ENCODE measurements at places on chromosomes 1 and 21.

DNA sequence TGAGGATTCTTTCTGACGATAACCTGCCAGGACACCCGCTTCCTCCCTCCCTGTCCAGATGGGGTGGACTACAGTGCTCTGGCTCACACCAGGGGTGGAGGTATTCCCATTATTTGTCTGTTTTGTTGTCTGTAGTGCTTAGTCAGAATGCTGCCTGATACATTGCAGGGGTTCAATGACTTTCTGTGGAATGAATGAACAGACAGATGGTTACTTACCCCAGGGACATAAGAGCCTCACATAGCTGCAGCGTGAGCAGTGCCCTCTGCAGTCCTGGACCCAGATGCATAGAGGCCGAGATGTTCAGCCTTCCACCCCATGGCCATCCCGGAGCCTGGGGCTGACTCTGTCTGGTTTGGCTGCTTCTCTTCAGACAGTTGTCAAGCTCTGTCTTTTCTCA is 13.0 kb upstream of the F3 start:
- DNase-seq: no peak

GRCh38 chr1:223707256-223708000 is 4.9 kb upstream of the CAPN2 start:
- DNase-seq: no peak

DNA sequence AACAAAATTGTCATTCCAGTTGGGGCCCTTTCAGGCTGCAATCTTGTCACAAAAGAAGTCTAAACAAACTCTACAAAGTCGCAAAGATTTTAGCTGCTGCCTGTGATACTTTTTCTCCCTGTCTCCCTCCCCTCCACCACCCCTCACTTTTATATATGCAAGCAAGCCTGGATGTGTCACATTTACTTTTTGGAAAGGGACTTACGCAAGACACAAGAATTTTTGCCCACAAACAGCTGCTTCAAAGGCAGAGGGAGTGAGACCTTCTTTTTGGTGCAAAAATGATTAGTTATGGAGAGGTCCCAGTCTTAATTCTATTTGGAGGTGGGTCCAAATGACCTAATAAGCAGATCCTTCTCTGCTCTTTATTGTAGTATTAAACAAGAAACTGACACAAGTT is 22.9 kb upstream of the RALGPS2 start:
- DNase-seq: no peak

- DNase-seq: no peak
Observed at GRCh38 chr1:168497376-168497950, 46.3 kb downstream of the XCL2 start.

- DNase-seq: no peak
Observed at GRCh38 chr21:41478319-41479177, 29.4 kb downstream of the TMPRSS2 start.

- DNase-seq: peak; percentile 33
Observed at GRCh38 chr1:65147424-65148177, 402 bp upstream of the AK4 start.

GRCh38 chr1:43134640-43135039 is 37.5 kb downstream of the EBNA1BP2 start:
- DNase-seq: no peak

DNA sequence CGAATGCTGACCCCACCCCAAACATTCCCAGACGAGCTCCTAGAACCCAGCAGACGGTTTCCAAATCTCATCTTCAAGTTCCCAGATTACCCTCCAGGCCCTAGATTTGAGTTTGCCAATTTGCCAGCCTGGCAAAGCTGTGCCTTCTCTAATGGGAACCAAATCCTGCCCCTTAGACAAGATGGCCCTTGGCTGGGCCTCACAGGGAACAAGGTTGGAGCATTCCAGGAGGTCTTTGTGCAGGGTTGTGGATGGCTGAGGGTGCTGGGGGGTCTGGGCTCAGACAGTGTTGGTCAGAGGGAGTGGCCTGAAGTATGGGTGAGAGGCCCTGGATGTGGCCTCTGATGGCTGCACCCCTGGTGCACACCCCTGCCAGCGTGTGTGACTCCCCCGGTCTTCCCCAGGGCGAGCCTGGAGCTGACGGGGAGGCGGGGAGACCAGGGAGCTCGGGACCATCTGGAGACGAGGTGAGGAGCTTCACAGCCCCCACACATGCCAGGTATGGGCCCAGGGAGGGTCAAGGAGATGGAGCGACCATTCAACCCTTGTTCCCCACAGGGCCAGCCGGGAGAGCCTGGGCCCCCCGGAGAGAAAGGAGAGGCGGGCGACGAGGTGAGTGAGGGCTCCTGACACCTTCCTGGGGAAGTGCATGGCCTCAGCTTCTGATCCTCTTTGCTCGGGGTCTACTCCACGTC is 10.2 kb downstream of the COL6A1 start:
- DNase-seq: no peak

DNA sequence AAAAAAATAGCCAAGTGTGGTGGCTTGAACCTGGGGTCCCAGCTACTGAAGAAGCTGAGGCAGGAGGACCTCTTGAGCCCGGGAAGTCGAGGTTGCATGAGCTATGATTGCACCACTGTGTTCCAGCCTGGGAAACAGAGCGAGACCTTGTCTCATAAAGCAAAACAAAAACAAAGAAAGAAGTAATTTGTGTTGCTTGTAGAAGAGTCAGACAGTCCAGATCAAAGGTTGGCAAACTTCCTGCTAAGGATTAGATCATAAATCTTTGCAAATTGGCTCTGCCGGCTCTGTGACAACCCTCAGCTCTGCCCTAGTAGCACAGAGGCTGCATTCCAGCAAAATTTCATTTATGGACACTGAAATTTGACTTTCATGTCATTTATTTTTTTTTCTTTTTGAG is 19.0 kb upstream of the MFN2 start:
- peak; percentile 64 for DNase-seq

GRCh38 chr1:175801979-175802378 is 58.6 kb upstream of the TNR start:
- DNase-seq: no peak

- no peak for DNase-seq
Observed at GRCh38 chr21:34526241-34526617, 14.2 kb upstream of the KCNE1 start.

- no peak for DNase-seq
Observed at GRCh38 chr21:44866780-44867179, 6.7 kb downstream of the PTTG1IP start.

- DNase-seq: no peak
Observed at GRCh38 chr21:26798856-26799751, 46.1 kb downstream of the ADAMTS1 start.

DNA sequence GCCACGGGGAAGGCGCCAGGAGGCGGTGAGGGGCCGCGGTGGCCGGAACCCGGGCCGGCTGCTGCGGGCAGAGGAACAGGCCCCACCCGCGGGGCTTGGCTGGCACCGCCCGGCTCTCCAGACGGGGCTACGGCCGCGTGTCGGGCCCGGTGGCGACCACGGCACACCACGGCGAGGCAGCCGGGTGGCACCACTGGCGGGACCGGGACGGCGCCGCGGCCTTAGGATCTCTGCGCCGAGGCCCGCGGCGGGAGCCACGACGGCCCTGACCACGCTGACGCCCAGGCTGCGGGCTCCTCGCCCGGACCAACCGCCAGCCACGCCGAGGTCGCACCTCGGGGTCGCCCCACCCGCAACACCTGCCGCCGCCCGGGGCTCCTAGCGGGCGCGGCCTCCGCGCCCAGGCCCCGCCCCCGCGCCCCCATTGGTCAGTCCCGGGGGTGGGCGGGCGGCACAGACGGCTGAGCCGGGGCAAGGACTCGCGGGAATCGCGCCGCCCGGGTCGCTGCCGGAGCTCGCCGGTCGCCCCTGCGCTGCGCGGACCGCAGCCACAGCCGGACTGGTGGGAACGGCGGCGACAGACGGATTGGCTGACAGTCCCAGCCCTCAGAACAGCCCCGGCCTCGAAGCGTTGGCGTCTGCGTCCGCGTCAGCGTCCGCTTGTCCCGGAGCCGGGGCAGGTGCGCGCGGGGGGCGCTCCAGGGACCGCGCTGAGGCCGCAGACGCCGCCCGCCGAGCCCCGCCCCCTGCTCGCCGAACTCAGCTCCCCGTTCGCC is at the start of gene BMP8A:
Gene BMP8A (plus strand): TSS at position 491 of the 776 bp plus-strand sequence. CDS start 356 bp downstream, outside the sequence.
- DNase-seq: no peak

GRCh38 chr1:41135196-41135947 is 106.7 kb downstream of the SCMH1 start:
- no peak for DNase-seq

GRCh38 chr1:33080373-33080772 is 580 bp upstream of the AZIN2 start:
- no peak for DNase-seq

DNA sequence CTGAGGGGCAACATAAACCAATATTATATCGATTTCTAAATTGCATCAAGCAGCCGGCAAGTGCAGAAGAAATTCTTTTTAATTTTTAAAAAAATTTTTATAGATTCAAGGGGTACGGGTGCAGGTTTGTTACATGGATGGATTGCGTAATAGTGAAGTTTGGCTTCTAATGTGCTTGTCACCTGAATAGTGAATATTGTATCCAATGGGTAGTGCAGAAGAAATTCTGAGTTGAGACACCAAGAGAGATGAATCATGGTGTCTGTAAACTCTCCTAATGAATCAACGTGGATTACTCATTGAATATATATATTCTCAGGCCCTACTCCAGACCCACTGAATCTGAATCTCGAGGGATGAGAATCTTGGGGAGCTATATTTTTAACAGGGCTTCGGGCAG is 253.7 kb upstream of the FOXD3 start:
- no peak for DNase-seq

DNA sequence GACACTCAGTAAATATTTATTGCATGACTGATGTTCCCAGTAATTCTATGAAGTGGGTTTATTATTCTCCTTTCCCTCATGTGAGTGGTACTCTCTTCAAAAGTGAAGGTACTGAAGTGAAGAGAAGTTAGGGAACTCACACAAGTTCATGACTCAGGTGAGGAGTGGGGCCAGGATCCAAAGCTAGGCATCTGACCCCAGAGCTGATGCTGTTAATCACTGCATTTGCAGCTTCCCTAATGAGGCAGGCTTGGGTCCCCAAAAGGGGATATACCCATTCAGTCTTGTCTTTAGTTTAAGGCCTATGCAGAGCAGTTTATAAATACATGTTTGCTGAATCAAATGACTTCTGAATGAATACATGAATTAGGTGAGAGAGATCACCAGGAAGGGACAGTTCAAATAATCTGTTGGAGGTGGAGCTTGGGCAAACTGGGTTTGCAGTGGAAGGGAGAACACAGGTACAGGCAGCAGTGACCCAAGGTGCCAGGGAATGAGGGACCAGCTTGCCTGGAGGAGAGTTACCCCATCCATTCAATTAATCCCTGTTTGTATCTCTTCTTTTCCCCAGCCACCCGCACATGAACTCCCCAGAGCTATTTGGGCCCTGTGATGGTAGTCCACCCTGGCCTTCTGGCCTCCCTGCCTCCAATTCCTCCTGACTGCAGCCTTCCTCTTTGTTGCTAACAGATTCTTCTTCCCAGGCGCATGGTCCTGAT is 2.0 kb downstream of the CD58 start:
- DNase-seq: no peak

DNA sequence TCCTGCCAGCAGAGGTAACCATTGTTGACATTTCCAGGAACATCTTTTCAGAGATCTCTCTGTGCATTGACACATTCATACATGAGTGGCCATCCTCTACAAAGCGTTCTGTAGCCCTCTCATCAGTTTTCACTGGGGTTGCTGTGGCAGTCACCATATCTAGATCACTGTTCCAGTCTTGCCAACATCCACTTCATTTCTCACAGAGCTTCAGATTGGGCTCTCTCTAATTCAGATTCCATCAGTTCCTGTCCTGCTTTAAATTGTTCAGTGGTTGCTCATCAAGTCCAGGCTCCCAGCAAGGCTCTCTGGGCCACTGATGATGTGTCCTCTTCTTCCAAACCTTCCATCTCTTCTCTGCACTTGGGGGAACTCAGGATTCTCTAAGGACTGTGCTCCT is 173.7 kb downstream of the KCNJ6 start:
- DNase-seq: no peak

- DNase-seq: no peak
Observed at GRCh38 chr1:215004121-215004827, 78.3 kb upstream of the KCNK2 start.

DNA sequence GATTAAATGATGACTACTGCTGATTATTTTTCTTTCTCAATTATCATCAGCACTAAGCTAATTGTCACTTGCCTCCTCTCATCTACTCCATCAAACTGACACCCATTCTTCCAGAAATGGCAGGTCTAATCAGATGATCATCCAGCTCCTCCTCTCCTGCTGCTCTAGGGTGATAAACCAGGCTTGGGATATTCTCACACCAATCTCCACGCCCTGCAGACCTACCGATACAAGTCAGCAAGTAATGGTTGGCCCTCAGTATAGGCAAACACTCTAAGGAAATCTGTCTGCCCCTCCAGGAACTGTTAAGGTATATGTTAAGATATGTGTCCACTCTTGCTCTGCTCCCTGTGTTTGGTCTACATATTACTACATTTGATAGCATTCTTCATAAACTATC is 36.3 kb upstream of the C1orf21 start:
- DNase-seq: no peak

GRCh38 chr1:118618618-118619340 is 369.4 kb downstream of the TBX15 start:
- DNase-seq: no peak

- DNase-seq: no peak
Observed at GRCh38 chr1:73821520-73821919, 376.5 kb downstream of the LRRIQ3 start.

DNA sequence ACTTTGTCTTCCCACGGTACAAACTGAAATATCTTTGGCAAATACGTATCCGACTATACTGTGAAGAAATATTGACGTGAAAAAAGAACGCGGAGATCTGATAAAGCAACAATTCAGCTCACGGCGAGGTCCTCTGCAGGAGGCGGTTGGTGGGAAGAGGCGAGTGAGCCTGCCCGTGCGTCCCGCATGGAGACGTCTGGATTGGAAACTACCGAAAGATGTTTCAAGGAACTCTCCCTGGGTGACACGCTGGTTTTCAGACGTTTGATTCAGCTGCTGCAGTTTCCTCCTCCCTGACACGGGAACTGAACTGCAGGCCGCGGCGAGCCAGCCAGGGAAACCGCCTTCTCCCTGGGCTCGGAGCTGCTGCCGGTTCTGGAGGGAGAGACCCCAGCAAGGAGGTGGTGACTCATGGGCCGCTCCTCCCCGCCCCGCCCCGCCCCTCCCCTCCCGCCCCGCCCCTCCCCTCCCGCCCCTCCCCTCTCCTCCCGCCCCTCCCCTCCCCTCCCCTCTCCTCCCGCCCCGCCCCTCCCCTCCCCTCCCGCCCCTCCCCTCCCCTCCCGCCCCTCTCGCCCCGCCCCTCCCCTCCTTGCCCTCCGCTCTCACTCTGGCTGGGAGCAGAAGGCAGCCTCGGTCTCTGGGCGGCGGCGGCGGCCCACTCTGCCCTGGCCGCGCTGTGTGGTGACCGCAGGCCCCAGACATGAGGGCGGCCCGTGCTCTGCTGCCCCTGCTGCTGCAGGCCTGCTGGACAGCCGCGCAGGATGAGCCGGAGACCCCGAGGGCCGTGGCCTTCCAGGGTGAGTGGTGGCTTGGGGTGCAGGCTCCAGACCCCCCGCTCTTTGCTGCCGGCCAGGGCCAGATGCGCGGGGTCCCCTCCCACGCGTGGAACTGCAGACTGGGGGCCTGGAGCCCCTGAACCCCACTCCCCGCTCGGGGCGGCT is at the start of gene COL6A1:
Gene COL6A1 (plus strand): TSS at position 620 of the 941 bp plus-strand sequence. CDS start 81 bp downstream, at position 701.
- peak; percentile 70 for DNase-seq

- DNase-seq: no peak
Observed at GRCh38 chr1:234503193-234504050, 24.4 kb upstream of the TARBP1 start.

Data from renal cortex interstitium (tissue), 15 donors.